Bladder microvascular endothelial cell (primary cell): ENCODE measurements at places on chromosomes 3 and 15. TPM values are rescaled to one million over a fixed set of nuclear protein-coding genes. Genes with fewer than 3 reads are reported as not detected.

Gene C2CD4A
- under 0.01 and 1.3 TPM in 2 replicates for total RNA-seq

Gene IMP3
- 56.8 and 66.0 TPM in 2 replicates for total RNA-seq

Gene INSYN1
- 0.13 and 0.16 TPM in 2 replicates for total RNA-seq

Gene GOLGA8R
- total RNA-seq: 0.16 and 1.3 TPM in 2 replicates

Gene PRTG
- 1.8 and 3.9 TPM in 2 replicates for total RNA-seq

Gene NEIL1
- 12.1 and 16.7 TPM in 2 replicates for total RNA-seq

Gene DCP1A
- 6.5 and 16.1 TPM in 2 replicates for total RNA-seq

Gene SI
- not detected in 2 replicates for total RNA-seq

Gene STRC
- 0.06 TPM in 1 of 2 replicates, not detected in the other for total RNA-seq

Gene ZPLD1
- not detected in 2 replicates for total RNA-seq

Gene CLEC3B
- total RNA-seq: 0.49 and 0.57 TPM in 2 replicates

Gene KBTBD13
- under 0.01 TPM in 1 of 2 replicates, not detected in the other for total RNA-seq

Gene TRAT1
- not detected in 2 replicates for total RNA-seq

Gene PLSCR4
- 40.0 and 693 TPM in 2 replicates for total RNA-seq

Gene PIGZ
- 2.1 and 3.5 TPM in 2 replicates for total RNA-seq

Gene ACOX2
- 0.32 and 4.9 TPM in 2 replicates for total RNA-seq

Gene STARD5
- total RNA-seq: 1.1 and 1.5 TPM in 2 replicates

Gene PCOLCE2
- 0.49 and 0.50 TPM in 2 replicates for total RNA-seq

Gene TJP1
- total RNA-seq: 67.2 and 149 TPM in 2 replicates

Gene IQCF2
- not detected in 2 replicates for total RNA-seq

Gene IL20RB
- total RNA-seq: 0.16 and 1.1 TPM in 2 replicates

Gene TLR9
- under 0.01 and 0.06 TPM in 2 replicates for total RNA-seq
